ENCODE measurements at places on chromosomes 11 and 22.
A peak's percentile ranks its signal among the peaks of the same experiment; 100 is the strongest.

DNA sequence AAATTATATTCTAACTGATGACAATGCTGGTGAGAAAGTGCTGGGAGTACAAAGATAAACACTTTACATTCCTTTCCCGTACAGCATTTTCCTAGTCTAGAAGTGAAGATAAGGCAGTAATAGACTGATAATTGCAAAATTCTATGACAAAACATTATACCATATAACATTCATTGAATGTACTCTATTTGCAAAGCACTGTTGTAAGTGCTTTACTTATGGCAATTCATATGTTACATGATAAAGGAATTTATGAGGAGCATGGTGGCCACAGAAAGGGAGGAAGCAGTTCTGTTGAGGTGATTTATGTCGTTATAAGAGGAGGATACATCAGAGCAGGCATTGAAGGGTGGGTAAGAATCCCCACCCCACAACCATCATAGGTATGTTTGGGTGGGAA, 434.8 kb downstream of the RAB38 start:
- DNase-seq = no peak
- no peaks in the 10 kb centered on the region for H3K4me1 ChIP-seq
- H3K27ac ChIP-seq = no peak overlapping the region

DNA sequence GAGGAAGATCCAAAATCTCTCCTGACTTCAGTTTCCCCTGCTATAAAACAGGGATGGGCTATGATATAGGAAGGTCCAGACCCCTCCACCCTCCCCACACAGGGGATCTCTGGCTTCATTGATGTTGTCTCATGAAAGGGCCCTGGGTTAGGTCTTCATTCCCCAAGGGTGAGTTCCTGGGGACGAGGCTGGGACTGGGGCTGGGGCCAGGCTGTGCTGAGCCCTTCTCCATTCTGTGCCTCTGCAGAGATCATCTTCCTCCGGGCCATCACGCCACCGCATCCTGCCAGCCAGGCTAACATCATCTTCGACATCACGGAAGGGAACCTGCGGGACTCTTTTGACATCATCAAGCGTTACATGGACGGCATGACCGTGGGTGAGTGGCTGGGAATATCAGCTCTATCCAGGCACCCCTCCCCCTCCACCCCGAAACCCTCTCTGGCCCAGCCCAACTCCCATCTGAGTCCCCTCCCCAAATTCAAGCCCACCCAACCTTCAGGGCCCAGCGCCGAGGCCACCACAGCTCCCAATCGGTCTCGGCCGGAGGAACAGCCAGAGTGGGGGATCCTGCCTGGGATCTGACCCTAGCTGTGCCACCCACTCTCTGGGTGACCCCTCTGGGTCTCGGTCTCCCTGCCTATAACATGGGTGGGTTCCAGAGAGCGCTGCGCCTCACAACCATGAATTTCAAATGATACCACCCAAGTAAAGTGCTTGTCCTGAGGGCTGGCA, 74.2 kb downstream of the FBLN1 start:
- DNase-seq = no peak
- no peak overlapping the region for H3K27ac ChIP-seq
- H3K36me3 ChIP-seq = no peaks in the 10 kb centered on the region
- no peak overlapping the region for H3K4me3 ChIP-seq
- H3K4me1 ChIP-seq = no peaks in the 10 kb centered on the region

DNA sequence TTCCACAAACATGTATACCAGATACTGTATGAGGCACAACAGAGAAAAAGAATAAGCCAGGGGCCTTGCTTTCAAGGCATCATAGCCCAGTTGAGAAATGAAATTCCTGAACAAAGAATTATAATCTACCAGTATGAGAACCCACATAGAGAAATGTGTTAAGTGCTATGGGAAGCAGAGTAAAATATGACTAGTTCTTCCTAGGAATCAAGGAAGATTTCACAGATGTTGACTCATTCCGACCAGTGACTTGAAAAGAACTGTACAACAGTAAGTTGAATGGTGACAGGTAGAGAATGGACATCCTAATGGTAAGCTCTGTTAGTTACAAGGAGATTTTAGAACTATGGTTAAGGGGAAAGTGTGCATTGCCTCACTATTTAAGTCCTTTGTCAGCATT, 102.6 kb downstream of the TRIM44 start:
- no peaks in the 10 kb centered on the region for H3K4me1 ChIP-seq
- H3K4me3 ChIP-seq = no peak overlapping the region
- H3K27ac ChIP-seq = no peak overlapping the region
- no peak for DNase-seq
- H3K36me3 ChIP-seq = no peaks in the 10 kb centered on the region

DNA sequence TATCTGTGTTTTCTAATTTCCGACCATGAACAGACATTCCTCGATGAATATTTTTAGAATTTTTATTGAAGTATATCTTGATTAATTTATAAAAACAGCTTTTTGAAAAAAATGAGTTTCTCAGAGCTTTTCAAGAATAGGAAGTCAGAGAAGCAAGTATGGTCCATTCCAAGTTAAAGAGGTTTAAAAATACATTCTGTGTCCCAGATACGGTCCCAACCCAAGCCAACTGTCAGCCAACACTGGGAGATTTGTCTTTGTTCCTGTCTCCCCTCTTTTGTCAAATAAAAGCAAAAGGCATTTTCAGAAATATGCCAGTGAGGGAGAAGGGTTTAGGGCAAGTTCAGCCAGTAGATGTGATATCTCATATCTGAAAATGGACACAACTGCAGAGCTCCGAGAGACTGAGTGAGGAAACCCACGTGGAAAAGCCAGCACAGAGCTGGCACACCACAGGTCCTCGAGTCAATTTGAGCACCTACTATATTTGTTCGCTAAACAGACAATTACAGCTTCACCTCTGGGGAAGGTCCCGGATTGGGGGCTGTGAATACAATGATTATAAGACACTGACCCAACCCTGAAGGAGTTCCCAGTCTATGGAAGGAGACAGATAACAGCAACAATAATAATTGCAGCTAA, 59.8 kb downstream of the C11orf91 start:
- no peak for DNase-seq
- H3K27ac ChIP-seq = no peak overlapping the region
- no peaks in the 10 kb centered on the region for H3K4me1 ChIP-seq
- no peaks in the 10 kb centered on the region for H3K36me3 ChIP-seq

- H3K27ac ChIP-seq = no peak overlapping the region
- no peak for DNase-seq
- no peaks in the 10 kb centered on the region for H3K4me1 ChIP-seq
- H3K36me3 ChIP-seq = no peaks in the 10 kb centered on the region
Observed at GRCh38 chr11:69307871-69308431, 14.0 kb downstream of the MYEOV start.

DNA sequence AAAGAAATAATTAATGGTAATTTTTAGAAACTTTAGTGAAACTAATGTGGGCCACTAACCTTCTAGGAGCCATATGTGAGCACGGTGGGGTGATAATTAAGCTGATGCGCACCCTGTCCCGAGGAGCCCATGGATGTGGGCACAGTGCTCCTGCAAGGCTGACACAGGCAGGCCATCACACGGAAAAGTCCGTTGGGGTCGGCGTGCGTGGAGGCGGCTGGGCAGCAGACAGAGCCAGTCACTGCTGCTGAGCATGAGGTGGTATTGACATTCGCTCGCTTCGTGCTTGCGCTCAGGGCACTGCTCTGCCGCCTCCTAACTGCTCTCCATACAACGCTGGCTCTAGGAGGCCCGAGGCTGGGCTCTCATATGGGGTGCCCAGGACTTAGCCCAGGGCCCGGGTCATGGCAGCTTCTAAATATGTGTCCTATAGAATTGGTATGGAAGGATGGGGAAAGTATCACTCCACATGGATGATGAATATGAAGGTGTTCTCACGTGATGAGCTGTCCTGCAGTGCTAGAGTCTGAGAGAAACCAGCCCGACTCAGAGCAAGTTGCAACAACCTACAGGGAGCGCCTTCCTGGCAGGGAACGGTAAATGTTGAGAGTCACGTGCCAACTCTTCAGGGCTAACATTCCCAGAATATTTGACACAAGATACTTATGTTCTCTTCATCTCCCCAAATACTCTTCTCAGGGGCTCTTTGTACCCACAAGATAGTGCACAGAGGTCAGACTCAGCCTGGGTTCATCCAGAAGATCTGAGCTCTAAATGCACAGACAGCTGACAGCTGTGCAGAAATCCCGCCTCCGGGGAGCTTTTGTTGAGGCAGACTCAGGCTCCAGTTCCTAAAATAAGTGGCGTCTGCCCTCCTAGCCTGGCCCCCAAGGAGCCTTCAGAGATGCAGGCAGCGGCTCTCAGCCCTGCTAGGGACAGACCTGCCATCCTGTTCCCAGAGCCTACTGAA, 50.6 kb upstream of the ARFGAP3 start:
- peaks cover 3% of the 10 kb centered on the region for H3K4me1 ChIP-seq
- H3K27me3 ChIP-seq = no peaks in the 10 kb centered on the region
- no peak for DNase-seq
- no peak overlapping the region for H3K4me3 ChIP-seq
- no peak overlapping the region for H3K27ac ChIP-seq
- H3K36me3 ChIP-seq = peaks cover 2% of the 10 kb centered on the region

- no peak for DNase-seq
- no peak overlapping the region for H3K27ac ChIP-seq
- no peak overlapping the region for H3K4me3 ChIP-seq
Observed at GRCh38 chr11:106400949-106401570, 323.6 kb downstream of the AASDHPPT start.

- no peak for DNase-seq
- H3K4me3 ChIP-seq = no peak overlapping the region
- no peaks in the 10 kb centered on the region for H3K36me3 ChIP-seq
Observed at GRCh38 chr11:7571640-7572000, 57.8 kb downstream of the PPFIBP2 start.

DNA sequence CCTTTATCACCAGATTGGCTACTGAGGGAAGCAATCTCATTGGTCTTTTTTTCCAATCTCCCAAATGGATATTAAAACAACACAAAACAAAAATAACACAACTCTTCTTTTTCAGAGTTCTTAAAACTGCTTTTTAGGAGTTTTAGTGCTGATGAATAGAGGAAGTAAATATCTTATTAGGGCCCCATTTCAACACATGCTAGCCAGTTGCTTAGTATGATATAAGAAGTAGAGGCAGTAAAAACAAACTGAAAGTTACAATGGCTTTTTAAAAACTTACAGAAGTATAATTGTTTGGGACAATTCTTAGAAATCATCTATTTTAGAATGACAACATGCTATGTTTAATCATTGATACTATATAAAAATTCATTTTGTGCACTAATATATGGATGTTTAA, 3.4 kb downstream of the C11orf71 start:
- no peaks in the 10 kb centered on the region for H3K36me3 ChIP-seq
- H3K27me3 ChIP-seq = no peaks in the 10 kb centered on the region
- DNase-seq = no peak
- H3K4me3 ChIP-seq = no peak overlapping the region
- H3K4me1 ChIP-seq = no peaks in the 10 kb centered on the region
- no peak overlapping the region for H3K27ac ChIP-seq

DNA sequence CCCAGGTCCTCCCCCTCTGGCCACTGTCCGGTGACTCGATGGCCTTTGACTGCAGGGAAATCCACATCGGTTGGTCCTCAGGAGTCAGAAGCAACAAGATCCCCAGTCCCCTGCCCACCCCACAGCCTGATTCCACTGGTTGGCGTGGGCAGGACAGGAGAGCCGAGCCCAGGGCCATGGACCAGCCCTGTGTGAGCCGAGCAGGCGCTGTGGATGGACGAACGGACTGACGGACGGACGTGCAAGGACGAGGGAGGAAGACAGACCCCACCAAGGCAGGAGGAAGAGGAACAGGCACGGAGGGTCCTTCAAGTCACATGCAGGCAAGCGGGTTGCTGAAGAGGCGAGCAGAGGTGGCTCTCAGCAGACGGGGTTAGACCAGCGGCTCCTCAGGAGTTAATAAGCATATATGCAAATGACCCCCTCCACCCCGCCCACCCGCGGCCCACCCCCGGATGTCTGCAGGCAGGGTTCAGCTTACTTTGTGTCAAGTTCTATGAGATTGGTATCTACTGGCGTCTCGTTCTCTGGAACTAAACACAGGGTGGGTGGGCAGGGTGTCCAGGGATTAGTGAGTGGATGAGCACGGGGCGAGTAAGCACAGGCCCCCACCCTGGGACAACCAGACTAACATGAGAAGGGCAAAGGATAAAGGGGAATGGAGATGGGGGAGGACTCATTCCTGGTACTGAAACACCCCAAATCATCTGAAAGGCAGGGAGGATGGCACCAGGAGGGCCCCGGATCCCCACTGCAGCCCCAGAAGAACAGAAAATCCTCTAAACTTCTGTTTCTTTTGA, 26.8 kb downstream of the TPBGL start:
- H3K27ac ChIP-seq = no peak overlapping the region
- no peaks in the 10 kb centered on the region for H3K36me3 ChIP-seq
- no peaks in the 10 kb centered on the region for H3K27me3 ChIP-seq
- H3K4me3 ChIP-seq = no peak overlapping the region
- H3K4me1 ChIP-seq = peaks cover 2% of the 10 kb centered on the region

DNA sequence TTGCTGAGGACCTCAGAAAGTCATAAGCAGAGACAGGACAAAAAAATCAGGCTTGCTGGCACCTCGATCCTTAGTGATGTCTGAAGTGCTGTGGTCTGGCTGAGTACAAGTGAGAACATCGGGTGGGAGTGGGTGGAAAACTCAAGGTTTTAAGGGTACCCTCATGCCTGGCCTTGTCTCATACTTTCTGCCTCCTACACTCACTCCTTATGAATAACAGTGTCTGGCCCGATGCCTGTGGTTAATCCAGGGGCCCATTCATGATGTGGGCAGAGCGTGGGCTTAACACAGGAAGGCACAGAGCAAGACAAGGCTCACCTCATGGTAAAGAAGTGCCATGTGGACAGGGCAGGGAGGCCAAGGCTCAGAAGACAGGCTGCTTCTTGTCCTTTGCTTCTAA, 11.0 kb upstream of the UCP3 start:
- no peak overlapping the region for H3K27ac ChIP-seq
- no peaks in the 10 kb centered on the region for H3K4me1 ChIP-seq
- no peak for DNase-seq
- no peaks in the 10 kb centered on the region for H3K27me3 ChIP-seq
- no peak overlapping the region for H3K4me3 ChIP-seq
- H3K36me3 ChIP-seq = 0 out of 2 replicates have a peak, but pooled peaks cover 3% of the 10 kb centered on the region

GRCh38 chr11:73995247-73995646, 12.6 kb upstream of the UCP2 start:
- no peaks in the 10 kb centered on the region for H3K27me3 ChIP-seq
- H3K4me3 ChIP-seq = no peak overlapping the region
- peaks cover 2% of the 10 kb centered on the region for H3K4me1 ChIP-seq
- H3K36me3 ChIP-seq = no peaks in the 10 kb centered on the region

DNA sequence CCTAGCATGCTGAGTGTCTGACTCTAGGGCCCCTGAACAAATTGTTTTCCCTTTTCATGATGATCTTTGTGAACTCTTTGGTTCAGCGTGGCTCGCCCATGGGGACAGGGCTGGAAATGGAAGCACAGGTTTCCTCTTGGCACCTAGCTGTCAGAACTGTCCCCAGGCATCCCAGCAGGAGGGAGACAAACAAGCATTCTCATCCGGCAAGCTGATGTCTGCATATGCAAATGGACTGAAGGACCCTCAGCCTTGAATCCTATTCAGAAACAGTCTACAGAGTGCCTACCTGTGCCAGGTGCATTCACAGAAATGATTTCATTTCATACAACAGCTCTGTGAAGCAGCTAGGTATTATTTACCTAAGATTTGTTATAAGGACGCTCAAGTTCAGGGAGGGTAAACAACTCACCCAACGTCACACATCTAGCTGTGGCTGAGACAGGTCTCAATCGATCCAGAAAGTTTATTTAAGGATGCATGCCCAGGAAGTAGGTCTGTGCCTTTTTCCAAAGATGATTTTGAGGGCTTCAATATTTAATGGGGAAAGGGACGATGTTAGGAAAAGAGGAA, 176.4 kb downstream of the KIRREL3 start:
- no peak for DNase-seq
- H3K4me1 ChIP-seq = peaks cover 2% of the 10 kb centered on the region
- H3K4me3 ChIP-seq = no peak overlapping the region
- H3K27me3 ChIP-seq = no peaks in the 10 kb centered on the region

GRCh38 chr22:50170453-50171318, at the start of gene PANX2:
PANX2 (plus strand) TSS chr22:50170731; CDS start chr22:50170731, 0 bp downstream.
- no peak within 1 kb of the TSS for H3K27ac ChIP-seq
- DNase-seq = no peak
- H3K4me3 ChIP-seq = peak within 1 kb of the TSS; percentile 78
- H3K36me3 ChIP-seq = no peaks in the 10 kb centered on the region
- no peaks in the 10 kb centered on the region for H3K4me1 ChIP-seq
